ENCODE measurements at places on chromosomes 6 and 20.
A peak's percentile ranks its signal among the peaks of the same experiment; 100 is the strongest.

- DNase-seq, result no peak
Measured at GRCh38 chr20:33881989-33882388, 70.8 kb downstream of the CHMP4B start.

GRCh38 chr20:43022081-43022480, 167.6 kb downstream of the PTPRT start:
- no peak for DNase-seq

DNA sequence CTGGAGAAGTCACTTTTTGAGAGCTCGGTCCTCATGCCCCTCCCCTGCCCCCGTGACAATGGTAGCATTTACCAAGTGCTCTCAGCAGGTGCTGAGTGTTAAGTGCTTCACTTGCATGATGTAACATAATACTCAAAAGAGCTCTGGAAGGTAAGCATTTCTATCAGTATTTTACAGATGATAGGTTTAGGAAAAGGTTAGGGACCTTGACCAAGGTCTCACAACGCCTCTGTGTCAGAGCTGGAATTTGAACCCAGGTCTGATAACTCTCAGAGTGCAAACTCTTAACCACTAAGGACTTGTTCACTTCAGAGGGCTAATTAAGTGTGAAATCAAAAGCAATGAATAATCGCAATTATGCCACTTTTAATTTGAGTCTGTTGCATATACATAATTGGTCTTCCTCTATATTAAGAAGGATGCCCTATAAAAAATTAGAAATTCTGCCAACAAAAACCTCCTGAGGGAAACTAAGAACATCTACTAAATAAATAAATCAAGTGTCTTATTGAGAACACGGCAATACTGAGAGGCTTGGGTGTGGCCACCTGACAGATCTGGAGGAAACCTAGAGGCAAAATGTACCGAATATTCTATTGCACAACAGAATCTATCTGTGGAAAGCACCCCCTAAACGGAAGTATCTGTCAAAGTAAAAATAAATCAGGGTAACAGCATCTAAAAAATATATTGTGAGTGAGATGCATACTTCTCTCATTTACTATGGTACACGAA, 109.8 kb downstream of the BACH2 start:
- DNase-seq, result no peak

- no peak for DNase-seq
Measured at GRCh38 chr6:2708456-2708855, 42.3 kb downstream of the MYLK4 start.

DNA sequence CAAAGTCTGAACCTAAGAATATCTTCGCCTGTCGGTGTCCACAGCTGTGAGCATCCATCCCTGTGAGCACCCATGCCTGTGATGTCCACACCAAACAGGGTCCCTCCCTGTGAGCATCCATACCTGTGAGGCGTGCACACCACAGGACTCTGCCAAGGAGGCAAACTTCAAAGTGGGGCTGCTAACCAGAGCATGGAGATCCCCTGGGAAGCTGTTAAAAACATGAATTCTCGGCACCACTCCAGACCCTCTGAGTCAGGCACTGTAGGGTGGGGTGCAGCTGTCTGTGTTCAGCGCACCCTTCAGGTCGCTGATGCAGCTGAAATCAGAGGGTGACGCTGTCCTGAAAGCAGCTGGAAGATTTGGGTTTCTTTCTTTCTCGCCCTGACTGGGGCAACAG, 85.4 kb upstream of the NXT1 start:
- no peak for DNase-seq

- no peak for DNase-seq
Measured at GRCh38 chr6:147194652-147195411, 9.4 kb upstream of the STXBP5 start.

GRCh38 chr6:130882370-130882769, 55.2 kb downstream of the SMLR1 start:
- DNase-seq, result no peak

- DNase-seq, result no peak
Measured at GRCh38 chr6:88881451-88881850, 82.0 kb downstream of the RNGTT start.

GRCh38 chr6:137761487-137761886, 105.6 kb upstream of the TNFAIP3 start:
- no peak for DNase-seq

DNA sequence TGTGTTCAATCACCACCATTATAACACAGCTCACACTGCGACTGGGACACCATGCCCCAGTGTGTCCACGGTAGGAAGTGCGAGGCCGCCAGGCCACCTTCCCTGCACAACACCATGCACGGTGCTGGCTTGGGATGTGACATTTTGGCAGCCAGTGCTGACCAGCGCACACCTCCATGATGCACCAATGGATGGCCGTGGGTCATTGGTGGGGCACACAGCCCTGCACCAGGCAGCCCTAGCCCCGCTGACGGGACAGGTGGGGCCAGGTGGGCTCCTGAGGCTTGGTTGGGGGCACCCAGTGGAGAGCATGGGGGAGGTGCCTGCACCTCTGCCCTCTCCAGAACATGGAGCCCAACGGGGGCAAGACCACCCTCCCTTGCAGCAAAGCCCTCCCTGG, 18.2 kb upstream of the FRMD1 start:
- DNase-seq, result no peak

- no peak for DNase-seq
Measured at GRCh38 chr20:48735112-48735511, 92.7 kb downstream of the PREX1 start.

DNA sequence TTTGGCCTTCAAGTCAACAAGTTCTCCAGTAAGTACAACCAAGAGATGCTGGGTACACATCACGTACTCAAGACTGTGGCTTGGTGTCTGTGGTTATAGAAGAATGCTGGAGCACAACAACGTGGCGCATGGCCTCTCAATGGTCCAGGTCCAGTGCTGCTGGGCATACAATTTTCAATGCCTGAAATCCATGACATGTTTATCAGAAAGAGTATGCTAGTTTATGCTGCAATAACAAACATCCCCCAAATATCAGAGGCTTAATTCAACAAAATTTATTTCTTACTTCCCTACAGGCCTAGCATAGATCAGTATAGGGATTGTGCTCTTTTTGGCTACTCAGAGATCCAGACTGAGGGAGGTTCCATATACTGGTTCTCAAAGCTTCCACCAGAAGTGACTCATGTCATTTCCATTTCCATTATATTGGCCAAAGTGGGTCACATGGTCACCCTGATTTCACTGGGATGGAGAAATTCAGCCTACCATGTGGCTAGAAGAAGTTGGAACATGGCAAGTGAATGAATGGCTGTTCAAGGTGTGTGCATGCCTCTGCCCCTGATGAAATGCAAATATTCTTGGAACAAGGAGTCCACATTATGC, 33.3 kb upstream of the KIF16B start:
- DNase-seq, result no peak

DNA sequence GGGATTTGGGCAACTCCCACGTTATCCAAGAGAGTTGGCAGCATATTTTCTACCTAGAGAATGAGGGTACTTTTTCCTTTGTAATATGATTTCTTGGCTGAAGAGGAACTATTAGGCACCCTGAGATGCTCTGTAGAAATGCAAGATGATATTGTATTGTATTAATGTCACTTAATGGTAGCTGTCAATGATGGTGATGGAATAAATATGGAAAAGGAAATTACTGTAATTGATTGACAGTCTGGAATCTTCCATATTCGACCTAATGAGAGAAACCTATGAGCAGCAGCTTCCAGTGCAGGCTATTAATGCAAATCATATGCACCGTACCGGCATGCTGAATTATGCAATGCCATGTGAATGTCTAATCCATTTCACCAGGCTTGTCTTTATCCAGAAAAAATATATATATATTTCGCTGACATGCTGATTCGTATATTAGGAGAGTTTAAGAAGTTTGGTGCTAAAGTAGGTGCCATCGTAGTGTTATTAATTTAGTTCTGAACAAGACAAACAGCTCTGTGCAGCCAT, 494.2 kb upstream of the JARID2 start:
- DNase-seq, result peak; percentile 78

Measured in head of caudate nucleus (tissue), 42 donors.